ENCODE measurements at places on chromosomes 1 and 21.
A peak's percentile ranks its signal among the peaks of the same experiment; 100 is the strongest.

DNA sequence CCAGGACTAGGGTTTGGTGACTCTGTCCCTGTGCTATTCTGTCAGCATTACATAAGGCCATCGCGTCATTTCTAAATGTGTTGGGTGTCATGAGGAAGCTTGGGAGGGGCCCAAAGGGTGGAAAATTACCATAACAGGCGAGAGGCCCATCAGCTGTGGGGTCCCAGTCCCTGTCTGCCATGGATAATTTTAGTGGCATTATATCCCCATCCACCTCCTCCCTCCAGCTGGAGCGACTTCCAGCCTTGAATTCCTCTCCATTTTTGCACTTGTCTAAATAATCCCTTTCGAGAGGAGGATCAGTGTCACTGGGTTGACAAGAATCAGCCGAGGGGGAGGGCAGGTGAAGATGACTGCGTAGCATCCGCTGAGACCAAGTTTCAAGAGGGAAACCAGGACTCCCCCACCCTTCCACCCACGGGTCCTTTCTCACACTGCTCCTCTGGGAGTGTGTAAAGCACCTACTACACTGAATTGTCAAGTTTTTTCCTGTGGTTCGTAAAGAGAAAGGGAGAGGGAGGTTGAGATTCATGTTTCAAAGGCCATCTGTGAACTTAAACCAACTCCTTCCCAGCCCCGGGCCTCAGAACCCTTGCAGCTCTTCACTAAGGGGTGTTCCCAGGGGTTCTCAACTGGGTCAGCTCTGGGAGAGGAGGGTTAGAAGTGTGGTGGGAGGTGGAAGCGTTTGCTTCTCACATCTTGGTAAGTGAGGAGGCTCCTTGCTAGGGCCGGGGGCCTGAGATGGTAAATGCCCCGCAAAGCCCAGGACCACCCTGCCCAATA, 29.2 kb downstream of the VASH2 start:
- no peak for DNase-seq

DNA sequence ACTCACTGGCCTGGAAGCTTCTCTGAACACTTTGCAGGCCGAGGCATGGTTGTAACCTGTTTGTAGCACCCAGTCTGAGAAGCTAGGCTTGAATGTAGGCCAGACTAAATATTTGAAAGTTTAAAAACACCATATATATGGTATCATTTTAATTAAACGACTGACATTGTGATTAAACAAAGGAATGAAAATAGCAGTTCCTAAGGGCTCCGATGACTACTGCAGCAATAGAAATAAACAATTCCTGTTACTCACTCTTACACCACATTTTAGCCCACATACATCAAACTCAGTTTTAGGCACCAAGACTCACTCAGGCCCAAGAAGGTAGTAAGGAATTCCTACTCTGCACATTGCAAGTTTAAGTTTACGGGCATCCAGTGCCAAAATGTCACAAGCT, 281.2 kb downstream of the AKT3 start:
- no peak for DNase-seq

- no peak for DNase-seq
Measured at GRCh38 chr1:117556341-117556740, 49.5 kb upstream of the TENT5C start.

DNA sequence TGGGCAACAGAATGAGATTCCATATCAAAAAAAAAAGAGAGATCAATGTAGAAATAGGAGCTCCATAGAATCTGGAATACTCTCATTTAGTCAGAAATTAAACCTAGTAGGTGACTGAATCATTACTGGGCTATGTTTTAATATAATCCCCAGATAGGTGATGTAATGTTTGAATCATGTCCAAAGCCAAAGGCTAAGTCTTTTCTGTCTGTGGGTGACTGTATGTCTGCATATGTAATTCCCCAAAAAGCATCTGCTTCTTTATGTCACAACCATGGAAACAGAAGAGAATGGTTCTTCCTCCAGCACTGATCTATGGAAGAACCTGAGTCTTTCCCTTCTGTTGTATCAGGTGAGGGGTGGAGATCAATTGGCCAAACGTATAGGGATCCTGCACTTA, 5.8 kb downstream of the LAMC2 start:
- DNase-seq, result no peak

DNA sequence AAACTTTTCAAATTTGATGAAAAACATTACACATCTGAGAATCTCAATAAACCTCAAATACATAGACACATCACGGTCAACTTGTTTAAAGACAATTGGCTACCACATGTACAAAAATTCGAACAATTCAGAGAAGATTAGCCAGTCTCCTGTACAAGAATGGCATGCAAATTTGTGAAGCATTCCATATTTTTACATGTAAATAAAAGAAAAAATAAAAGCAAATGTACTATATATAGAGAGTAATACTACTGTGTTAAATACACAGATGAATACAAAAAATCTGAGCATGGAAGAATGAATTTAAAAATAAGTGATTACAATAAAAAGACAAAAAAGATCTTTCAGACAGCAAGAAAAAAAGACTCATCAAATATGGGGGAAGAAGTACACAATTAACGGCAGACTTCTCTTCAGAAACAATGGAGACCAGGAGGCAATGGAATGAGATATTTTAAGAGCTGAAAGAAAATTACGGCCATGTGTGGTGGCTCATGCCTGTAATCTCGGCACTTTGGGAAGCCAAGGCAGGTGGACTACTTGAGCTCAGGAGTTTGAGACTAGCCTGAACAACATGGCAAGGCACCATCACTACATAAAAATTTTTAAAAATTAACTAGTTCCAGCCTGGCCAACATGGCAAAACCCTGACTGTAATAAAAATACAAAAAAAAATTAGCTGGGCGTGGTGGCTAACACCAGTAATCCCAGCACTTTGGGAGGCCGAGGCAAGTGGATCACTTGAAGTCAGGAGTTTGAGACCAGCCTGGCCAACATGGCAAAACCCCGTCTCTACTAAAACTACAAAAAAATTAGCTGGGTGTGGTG, 23.2 kb downstream of the HAX1 start:
- DNase-seq, result no peak

DNA sequence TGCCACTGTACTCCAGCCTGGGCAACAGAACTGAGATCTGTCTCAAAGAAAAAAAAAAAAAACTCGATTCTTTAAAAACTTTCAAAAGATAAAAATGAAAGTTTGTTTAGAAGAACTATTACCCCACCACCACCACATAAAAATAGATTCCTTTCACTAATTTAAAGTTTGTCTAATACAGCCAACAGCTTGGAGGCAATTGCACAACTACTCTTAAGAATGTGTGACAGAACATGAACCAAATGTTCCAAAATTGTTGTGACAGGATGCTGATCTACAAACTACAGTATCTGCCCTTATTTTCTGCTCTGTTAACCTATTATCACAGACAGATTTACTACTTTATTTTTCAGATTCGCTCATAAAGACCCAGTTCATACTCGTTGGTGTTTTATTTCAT, 5.5 kb upstream of the TGFBR3 start:
- DNase-seq, result no peak

- no peak for DNase-seq
Measured at GRCh38 chr1:42312576-42313212, 22.3 kb downstream of the FOXJ3 start.

DNA sequence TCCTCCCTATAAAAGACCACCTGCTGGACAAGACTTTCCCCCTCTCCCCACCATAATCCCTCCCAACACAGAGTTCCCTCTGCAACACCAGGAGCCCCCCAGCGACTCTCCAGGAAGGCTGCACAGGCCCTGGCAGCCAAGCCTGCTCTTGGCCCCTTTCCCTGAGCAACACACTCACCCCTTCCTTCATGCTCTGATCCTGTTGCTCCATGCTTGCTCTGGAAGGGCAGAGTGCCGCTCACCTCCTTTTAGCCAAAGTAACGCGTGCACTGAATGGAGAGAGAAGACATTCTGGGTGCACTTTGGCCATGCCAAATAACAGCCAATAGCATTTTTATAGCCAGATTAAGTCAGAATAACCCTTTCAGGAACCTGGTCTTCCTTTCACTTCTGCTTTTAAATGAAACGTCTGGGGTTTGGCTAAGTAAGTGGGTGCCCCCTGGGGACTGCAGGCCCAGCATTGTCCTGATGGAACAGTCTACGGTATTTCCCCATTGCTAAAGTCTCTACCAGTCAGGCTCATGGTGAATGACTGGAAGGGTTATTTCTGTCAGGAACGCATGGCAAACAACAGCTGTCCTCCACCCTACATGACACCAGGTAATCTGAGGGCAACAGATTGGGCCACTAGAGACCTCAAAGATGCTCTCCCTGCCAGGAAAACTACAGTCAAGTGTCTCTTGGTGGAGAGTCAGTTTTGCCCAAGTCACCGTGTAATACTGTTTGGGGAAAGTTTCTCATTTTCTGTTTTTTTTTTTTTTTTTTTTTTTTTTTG, at the start of gene SLC2A5:
Gene SLC2A5 (minus strand): TSS at position 310 of the 775 bp plus-strand sequence. CDS start 99 bp downstream, at position 211.
- peak; percentile 66 for DNase-seq

DNA sequence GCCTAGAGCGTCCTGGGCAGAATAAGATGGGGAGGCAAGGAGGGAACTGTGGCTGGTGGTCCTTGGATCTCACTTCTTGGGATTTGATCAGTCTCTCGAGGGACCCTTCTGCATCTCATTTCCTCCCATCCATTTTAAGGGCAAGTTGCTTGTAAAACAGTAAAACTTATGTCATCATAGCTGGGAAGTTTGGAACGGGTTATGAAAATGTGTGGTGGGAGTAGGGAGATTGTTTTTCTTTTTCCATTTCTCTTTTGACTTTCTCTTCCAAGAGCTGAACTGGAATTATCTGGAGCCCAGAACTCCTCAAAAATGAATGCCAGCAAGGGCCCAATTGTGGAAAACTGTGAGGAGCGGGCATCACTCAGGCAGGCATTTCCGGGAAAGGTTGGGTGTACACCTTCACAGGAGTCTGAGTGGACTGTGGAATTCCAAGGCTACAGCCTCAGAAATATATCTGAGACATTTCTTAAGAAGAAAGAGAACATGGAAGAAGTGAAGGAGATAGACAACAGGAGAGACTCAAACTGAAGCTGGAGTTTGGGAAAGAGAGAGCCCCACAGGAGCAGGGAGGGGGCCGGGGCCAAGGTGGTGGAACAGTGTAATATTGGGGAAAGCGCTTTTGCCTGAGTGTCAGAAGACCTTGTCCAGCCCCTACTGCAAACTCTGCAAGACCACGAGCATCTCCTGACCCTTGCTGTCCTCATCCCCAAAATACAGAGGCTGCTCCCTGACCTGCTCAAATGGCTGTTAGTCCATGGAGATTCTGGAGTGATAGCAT, 185.1 kb downstream of the FOXD2 start:
- no peak for DNase-seq

- DNase-seq, result no peak
Measured at GRCh38 chr1:246579818-246580217, 13.6 kb downstream of the CNST start.

DNA sequence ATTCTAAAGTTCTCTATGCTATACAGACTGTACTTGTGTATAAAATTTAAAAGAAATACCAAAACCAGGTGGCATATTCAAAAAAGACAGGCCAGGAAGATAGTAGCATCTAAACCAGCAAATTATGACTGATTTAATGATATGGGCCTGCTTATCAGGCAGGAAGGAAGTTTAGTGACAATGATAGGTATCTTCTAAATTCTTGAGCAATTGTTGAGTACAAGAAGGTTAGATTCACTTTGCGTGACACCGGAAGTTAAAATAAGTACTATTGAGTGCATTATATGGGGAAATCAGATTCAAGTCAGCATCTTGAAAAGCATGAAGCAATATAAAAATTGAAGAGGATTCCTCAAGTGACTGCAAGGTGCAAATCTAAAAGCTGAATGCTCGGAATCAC, 186.8 kb upstream of the RGS18 start:
- DNase-seq, result no peak

- DNase-seq, result no peak
Measured at GRCh38 chr1:20187103-20187812, 940 bp upstream of the PLA2G2C start.

DNA sequence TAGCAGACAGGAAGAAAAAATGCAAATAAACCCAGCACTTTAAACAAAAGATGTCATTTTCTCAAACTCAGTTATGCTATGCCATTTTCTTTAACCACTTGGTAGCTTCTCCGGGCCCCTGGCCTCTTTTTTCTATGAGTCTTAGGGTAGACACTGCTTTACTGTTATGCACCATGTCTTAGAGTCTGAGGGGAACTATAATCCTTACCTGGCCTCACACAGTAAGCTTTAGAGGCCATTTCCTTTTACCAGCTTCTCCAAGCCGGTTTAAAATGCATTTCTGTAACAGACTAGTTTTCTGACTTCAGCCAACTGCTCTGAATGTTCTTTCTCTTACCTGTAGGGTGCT, 73.7 kb upstream of the EDEM3 start:
- DNase-seq, result no peak

- no peak for DNase-seq
Measured at GRCh38 chr1:30774550-30775432, 17.2 kb upstream of the LAPTM5 start.

GRCh38 chr1:109728870-109729269, 12.0 kb downstream of the GSTM3 start:
- DNase-seq, result no peak

DNA sequence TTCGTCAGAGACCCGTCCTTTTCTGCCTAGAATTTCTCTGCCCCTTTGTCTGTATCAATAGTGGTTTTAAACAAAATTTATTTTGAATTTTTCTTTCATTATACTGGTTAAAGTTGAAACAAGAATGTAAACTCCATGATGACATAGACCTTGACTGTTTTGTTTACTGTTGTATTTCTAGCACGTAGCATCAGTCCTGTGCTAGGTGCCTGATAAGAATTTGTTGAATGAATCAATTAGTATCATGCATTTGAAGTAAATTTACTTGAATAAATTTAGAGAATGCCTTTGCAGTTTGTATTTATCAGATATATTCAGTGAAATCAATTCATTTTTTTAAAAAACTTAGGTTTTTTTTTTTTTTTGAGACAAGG, 69.9 kb downstream of the EPB41 start:
- no peak for DNase-seq

GRCh38 chr1:201011616-201012015, 11.9 kb downstream of the KIF21B start:
- DNase-seq, result no peak

DNA sequence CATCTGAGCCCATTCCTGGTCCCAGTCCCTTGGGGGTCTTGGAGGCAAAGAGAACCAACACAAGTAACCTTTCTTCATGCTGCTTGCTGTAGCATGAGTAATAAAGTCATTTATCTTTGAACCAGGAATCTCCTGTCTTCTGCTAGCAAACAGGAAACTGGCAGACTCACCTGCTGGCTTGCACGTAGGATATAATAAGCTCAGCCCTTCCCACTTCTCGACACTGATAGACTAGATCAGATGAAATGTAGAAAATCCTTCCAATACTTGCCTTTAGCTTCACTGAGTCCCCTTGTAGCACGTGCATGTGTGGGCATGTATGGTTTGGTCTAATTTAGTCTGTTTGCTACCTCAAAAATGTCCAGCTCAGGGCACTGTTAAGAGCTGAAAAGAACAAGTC, 6.5 kb upstream of the TFF2 start:
- DNase-seq, result no peak

DNA sequence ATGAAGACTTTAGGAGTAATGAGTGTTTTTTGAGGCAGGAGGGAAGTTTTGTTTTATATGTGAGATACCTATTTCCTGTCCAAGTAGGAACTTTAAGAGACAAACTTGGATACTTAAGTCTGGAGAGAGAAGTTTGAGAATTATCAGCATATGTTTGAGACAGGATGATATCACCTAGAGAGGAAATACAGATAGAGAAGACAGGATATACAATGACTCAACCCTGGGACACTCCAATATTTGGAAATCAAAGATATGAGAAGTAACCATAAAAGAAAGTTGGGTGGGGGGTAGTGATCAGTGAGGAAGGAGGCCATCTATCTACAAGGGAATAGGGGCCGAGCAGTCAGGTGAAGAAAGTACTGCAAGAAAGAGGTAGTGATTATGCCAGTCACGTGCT, 6.5 kb downstream of the LCE7A start:
- DNase-seq, result no peak

GRCh38 chr1:243710467-243710866, 139.6 kb downstream of the AKT3 start:
- no peak for DNase-seq

- DNase-seq, result no peak
Measured at GRCh38 chr1:19661721-19662228, 2.9 kb upstream of the HTR6 start.

Data from GM12891 (cell line).